NCI-H524 (cell line): ENCODE measurements at places on chromosomes 2 and 18.
A peak's percentile ranks its signal among the peaks of the same experiment; 100 is the strongest.

DNA sequence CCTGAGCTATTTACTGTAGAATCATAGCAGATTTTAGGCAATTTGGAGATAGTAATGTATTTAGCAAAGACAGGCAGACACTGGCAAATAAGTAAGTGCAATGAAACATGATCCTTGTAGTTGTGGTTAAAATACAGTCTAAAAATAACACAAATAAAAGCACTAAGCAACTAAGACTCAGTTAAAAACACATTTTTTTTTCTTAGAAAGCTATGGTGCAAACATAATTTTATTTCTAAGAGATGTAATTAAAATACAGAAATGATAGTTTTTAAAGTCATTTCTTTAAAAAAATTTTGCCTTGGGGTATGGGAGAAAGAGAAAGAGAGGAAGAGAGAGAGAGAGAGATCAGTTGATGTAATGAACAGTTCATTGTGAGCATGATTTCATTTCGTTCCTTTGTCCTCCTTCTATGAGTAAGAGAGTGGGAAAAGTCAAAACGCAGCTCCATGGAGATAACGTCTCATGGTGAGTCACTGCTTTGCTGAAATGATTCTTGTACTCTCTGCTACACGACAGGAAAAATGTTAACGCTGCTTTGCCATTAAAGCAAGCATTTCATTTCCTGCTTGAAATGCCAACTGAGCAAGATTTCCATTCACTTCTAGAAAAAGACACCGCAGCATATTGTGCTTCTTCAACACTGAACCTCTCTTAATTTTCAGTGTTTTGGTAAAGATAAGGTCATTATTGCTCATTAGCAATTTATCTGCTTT, 61.3 kb upstream of the PGAP1 start:
- DNase-seq: no peak

DNA sequence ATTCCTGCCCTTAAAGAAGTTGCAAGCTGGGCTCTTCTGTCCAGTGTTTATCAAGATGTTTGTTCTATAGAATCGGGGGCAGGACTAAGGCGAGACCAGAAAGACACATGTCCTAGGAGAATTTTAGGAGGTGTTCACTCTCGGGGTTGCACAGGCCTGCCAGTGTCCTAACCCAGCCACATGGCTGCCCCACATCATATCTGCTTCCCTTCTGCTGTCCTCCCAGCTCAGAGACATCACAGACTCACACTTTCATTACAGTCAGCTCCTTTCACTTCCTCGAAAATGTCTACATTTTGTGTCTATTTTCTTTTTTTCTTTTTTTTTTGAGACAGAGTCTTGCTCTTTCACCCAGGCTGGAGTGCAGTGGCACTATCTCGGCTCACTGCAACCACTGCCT, 10.7 kb upstream of the MRO start:
- no peak for DNase-seq

- DNase-seq: peak; percentile 99
These were observed 515.5 kb upstream of the MYT1L start for GRCh38 chr2:2846332-2847208.

GRCh38 chr2:1266351-1266750, 146.9 kb upstream of the TPO start:
- no peak for DNase-seq

DNA sequence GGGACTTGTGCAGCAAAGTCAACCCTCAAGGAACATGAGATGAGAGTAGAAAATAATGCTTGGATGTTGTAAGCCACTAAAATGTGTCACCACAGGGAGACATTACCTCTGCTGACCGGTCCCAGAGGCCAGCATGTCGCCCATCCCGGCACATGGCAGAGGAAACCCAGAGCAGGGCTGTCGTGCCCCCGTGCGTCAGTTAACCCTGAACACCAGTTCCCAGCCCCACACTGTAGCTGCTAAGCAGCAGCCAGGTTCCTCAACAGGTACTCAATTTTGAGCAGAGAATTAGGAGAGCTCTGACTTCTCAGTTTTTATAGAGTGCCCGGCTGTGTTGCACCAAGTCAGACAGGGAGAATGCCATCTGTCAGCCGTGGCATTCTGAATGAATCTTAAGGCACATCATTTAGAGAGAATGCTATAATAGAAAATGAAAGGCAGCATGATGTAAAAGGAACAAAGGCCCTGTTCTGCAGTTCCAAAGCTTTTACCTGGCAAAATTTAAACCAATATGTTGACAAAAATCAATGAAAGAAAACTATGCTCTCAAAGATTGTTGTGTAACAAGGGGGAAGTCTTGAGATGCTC, 307.9 kb downstream of the METTL4 start:
- DNase-seq: no peak

GRCh38 chr2:127504552-127505430, 21.5 kb downstream of the IWS1 start:
- no peak for DNase-seq

DNA sequence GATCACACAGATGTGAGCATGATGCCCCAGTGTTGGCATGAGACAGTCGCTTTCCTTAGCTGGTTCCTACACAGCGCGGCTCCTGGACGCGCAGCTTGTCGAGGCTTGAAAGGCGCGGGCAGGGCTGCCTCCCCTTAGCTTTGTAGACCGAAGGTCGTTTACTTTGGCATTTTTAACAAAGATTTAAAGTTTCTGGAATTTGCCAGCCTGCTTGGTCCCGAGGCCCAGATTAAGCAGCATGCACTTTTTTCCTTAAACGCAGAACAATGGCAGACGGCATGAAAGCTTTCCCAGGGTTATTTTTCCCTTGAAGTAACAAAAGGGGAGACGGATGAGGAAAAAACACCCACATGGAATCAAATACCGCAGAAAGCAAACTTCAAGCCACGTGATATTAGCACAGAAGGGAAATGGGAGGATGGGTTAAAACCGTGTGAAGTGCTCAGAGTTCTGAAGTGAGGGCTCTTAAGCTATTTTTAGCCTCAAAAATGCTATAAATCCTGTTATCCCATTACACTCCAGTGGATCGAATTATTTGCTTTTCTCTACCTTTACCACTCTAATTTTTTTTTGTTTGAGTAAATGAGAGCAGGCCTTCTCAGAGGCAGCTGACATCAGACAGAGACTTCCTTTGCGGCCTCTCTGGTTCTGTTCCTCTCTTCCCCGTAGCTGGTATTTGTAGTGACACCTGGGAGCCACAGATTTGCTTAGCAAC, 55.7 kb downstream of the NPAS2 start:
- peak; percentile 46 for DNase-seq

GRCh38 chr2:144946263-144946662, 426.3 kb upstream of the ZEB2 start:
- DNase-seq: no peak

- no peak for DNase-seq
These were observed 126.4 kb downstream of the CACNB4 start for GRCh38 chr2:151972241-151973012.

DNA sequence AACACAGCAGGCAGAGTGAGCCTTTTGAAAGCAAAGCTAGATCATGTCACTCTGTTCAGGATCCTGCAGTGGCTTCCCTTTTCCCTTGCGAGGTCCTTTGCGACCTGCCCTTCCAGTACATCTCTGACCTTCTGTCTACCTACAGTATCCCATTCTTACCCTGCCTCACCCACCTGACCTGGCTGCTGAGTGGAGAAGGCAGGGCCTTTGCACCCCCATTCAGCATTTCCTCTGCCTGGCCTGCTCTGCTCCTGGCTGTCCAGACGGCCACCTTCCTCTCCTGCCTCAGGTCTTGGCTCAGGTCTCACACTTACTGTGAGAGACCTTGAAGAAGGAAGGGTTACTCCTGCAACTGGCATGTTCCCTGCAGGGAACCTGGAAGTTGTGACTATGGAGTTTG, 77.4 kb downstream of the MAPRE2 start:
- DNase-seq: no peak

DNA sequence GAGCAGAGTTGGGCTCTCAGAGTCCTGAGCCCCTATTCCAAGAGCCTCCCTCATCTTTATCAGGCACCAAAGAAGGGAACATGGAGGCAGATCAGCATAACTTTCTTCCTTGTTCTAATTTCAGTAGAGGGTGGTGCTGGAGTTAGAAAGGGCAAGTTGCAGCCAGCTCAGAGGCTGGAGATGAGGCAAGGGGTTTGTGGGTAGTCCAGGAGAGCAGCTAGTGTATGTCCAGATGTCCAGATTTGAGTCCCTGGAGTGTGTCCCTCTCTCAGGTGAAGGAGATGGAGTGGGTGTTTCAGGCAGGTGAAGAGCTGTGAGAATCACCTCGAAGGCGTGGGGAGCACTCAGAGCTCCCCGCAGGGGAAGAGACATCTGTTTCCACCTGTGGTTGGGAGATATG, 478 bp upstream of the PRKAG3 start:
- no peak for DNase-seq

DNA sequence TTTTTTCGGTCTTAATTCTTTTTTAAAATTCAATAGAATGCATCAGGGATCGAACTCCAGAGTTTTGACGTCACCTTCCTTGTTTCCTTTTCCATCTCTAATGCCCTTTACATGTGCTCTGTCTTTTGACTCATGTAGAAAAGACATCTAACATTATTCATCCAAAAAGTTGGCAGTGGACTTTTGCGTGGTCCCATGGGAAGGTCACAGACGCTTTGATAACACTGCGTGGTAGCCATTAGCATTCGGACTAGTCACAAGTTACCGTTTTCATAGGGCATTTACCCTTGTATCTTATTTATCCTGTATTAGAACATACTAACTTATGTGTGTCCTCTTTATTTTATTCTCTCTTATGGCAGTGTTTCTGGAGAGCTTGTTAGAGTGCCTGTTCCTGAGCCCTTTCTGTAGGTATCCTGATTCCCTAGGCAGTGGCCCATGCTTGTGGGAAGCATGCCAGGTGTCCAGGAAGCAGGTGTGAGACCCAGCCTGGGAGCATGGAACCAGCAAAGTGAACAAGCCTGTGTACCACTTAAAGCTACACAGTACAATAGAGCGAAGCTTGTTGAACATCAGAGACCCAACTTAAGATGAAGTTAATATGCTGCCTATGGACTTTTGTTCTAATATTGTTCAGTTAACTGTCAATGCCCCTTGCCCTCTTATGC, 73.6 kb upstream of the RBM44 start:
- no peak for DNase-seq

DNA sequence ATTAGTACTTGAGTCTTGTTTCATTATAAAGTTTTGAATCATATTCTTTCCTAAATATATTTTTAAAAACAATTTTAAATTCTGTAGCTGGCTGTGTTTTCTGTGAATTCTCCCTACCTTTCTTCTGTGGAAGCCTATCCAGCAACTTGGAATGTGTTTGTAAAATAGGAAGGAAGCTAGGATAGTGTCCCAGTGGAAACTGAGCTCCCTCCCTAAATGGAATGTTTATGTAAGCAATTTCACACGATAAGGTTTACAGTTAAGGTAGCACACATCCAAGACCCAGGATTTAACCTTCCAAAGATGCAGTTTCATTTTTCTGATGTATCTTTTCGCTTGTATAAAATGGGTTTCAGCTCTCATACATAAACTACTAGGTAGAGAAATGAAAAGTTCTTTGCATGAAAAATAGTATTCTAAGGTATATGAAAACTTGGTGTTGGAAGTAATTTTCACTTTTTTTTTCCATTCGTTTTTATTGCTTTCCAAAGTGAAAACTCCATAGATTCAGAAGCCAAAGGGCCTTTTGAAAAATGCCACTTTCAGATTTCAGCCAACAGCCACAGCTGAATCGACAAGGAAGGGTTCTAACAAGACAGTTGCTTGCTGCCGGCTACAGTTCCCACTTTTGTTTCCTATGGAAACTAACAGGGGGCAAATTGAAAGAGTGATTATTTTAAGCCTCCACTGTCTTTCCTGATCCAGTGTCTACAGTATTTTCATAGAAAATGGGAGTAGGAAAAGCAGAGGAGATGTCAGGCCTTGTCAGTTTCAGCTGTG, 405.1 kb upstream of the POU3F3 start:
- no peak for DNase-seq

DNA sequence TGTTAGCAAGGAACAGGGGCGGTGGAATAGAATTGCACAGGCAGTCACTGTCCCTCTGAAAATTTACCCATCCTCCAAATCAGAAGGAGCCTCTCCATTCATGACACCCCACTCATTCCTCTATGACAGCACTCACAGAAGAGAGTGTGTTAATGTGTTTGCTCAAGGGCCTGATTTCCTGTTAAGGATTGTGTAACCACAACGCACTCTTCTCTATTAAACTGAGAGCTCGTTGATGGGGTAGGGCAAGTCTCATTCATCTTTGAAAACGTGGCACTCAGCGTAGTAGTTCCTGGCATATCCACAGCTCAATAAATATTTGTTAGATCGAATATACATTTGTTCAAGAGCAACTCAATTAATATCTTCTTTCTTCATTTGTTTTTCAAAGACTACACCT, 106.4 kb downstream of the VAPA start:
- no peak for DNase-seq

DNA sequence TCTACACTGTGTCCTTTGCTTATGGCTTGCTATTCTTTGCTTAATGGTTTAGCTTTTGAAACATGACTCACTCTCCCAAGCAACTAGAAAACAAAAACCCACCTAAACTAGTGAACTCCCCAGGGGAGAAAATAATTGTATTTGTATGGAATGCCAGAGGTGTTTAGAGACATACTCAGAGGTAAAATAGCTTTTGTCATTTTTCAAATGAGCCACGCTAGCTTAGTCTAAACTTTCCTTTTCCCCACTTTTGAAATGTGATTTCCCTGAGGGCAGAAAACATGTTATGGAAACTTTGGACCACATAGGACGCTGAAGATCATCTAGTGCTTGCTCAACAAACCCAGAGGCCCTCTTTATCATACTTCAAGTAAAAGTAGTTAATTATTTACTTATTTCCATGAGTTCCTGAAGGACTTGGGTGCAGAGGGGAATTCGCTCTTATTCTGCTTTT, 16.5 kb upstream of the CYTIP start:
- DNase-seq: no peak

DNA sequence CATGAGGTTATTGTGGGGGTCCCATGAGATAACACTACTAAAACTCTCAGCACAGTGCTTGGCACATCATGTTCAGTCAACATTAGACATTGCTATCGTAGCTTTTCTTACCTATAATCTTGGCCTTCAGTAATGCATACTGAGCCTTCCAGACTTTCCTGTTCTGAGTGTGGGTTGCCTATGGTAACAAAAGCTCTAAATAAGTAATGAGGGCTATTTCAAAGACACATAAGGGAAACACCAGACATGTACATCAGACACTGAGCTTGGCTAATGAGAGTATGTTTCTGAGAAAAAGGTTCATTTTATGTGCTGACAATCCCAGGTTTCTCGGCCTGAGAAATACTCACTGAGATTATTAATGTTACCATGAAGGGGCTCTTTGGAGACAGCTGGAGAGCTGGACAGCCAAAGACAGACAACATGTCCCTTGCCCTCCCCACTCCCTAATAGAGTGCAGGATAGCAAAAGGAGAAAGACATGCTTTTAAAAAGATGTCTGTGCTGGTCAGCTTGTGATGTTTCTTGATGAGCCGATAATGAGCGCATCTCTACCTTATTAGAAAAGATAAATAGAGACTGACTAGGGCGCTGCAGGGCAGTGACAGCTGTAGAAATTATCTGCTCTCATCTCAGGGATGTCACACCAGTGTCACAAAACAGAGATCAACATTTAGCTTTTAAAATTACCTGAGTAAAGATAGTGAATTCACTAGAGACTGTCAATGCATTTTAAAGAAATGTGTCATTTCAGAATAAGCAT, 25.4 kb downstream of the POLE4 start:
- no peak for DNase-seq
